ENCODE measurements at places on chromosomes 7 and 10.

DNA sequence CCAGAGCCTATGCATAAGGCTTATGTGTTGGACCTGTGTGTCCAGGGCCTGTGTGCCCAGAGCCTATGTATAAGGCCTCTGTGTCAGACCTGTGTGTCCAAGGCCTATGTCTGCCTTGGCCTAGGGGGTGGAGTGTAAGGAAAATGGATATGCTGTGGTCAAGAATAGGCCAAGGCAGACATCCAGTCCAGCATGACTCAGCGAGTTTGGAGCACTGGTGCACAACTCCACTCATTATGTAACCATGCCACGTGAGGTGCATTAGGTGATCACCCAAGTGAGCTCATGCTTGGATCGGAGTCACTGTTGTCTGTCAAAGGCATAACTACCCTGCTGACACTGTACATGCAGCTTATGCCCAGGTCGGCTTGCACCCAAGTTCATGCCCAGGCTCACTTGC, 238.9 kb downstream of the CACNA2D1 start:
- no peak for DNase-seq
- no peaks in the 10 kb centered on the region for H3K36me3 ChIP-seq
- no peaks in the 10 kb centered on the region for H3K27me3 ChIP-seq
- no peaks in the 10 kb centered on the region for H3K4me1 ChIP-seq

DNA sequence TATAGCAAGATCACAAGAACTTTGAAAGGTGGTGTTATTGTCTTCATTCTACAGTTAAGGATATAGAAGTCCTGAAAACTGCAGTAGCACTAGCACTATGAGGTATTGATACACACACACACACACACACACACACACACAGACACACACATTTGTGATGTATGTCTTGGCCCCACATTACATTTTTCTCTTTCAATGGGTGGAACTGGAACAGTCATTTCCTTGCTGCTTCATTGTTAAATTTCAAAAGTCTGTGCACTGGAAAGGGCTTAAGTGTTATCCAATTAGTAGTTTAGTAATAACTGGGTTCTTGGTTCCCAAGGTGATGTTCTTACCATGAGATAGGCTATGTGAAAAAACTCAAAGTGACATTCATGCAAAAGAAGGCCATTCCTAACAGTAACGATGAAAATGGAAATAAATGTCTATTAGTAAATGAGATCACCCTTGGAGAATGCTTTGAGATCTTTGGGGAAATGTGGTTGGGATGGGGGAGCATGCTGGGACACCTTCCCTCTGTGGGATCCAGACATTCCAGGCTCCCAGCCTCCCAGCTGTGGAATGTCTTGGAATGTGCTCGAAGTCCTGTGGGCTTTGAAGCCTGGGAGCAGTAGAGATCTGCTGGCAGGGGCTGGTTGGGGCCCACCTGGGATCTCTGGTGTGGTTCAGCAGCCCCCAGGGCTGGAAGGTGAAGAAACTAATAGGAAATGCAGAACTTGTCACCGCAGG, 37.4 kb upstream of the CALD1 start:
- H3K4me3 ChIP-seq: no peak overlapping the region
- no peaks in the 10 kb centered on the region for H3K4me1 ChIP-seq
- no peak overlapping the region for H3K27ac ChIP-seq
- H3K36me3 ChIP-seq: no peaks in the 10 kb centered on the region
- H3K27me3 ChIP-seq: peaks cover 7% of the 10 kb centered on the region

DNA sequence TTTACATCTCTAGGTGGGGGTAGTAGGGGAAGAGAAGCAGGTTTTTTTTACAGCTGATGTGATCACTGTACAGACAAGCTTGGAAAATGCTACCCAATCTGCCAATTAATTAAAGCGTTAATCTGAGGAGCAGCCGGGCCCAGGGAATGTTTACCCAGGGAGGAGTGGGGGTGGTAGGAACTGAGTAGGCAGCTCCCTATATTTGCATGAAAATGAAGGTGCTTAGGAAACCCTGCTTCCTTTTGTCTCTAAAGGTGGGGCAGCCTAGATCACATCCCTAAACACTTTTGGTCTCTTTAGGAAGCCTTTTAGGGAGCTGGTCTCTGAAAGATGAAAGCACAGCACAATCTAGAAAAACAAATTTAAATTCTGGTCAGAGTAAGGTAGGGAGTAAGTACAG, 53.0 kb upstream of the NFKB2 start:
- H3K36me3 ChIP-seq: peaks cover 32% of the 10 kb centered on the region
- no peaks in the 10 kb centered on the region for H3K4me1 ChIP-seq
- no peaks in the 10 kb centered on the region for H3K27me3 ChIP-seq
- no peak overlapping the region for H3K4me3 ChIP-seq
- DNase-seq: no peak

GRCh38 chr10:75994357-75995040, 563.1 kb downstream of the LRMDA start:
- H3K4me3 ChIP-seq: no peak overlapping the region
- H3K36me3 ChIP-seq: no peaks in the 10 kb centered on the region
- no peak for DNase-seq
- H3K4me1 ChIP-seq: no peaks in the 10 kb centered on the region
- peaks cover 3% of the 10 kb centered on the region for H3K27me3 ChIP-seq

- peak overlapping the region; percentile 30 for H3K27ac ChIP-seq
- DNase-seq: no peak
- H3K36me3 ChIP-seq: peaks cover 51% of the 10 kb centered on the region
- peak overlapping the region; percentile 11 for H3K4me3 ChIP-seq
- peaks cover 59% of the 10 kb centered on the region for H3K4me1 ChIP-seq
- H3K27me3 ChIP-seq: no peaks in the 10 kb centered on the region
Measured at GRCh38 chr10:89419548-89419947, 5.2 kb downstream of the IFIT5 start.

DNA sequence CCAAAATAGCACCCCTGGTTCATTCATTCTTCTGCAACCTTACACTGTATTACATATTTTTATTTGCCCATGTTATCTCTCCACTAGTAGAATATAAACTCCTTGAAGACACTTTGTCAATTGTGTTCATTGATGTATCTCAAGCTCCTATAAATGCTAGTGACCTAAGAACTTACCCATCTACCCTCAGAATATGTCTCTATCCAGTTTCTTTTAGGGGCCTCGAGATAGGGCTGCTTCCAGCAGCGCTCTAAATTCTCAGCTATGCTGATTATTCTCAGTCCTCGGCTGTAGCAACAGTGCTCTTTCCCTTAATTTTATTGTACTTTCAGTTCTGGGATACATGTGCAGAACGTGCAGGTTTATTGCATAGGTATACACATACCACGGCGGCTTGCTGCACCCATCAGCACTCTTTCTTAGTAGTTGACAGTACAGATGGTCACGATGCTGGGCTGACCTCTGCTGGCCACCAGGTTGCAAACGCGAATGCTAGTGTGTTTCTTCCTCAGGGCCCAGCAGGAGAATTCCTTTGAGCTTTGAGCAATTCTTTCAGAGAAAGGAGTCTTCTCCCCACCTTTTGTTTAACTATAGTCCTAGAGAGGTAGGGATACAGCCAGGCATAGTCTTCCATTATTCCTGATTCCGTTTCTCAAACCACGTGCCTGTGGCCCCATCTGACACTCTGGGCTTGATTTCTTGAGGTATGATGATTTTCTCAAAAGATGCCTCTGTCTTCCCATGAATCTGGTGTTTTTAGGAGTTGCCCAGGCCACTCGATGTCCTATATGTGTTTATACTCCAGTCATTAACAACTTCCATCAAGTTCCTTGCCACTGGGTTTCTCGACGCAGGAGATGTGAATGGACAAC, 49.1 kb upstream of the CDC14C start:
- H3K36me3 ChIP-seq: no peaks in the 10 kb centered on the region
- H3K27ac ChIP-seq: no peak overlapping the region
- H3K27me3 ChIP-seq: no peaks in the 10 kb centered on the region
- no peak overlapping the region for H3K4me3 ChIP-seq

Measured in activated B cell treated with CpG ODN at 0.5 μM for 24 hours (primary cell).